ENCODE measurements at places on chromosomes 11 and 22.

DNA sequence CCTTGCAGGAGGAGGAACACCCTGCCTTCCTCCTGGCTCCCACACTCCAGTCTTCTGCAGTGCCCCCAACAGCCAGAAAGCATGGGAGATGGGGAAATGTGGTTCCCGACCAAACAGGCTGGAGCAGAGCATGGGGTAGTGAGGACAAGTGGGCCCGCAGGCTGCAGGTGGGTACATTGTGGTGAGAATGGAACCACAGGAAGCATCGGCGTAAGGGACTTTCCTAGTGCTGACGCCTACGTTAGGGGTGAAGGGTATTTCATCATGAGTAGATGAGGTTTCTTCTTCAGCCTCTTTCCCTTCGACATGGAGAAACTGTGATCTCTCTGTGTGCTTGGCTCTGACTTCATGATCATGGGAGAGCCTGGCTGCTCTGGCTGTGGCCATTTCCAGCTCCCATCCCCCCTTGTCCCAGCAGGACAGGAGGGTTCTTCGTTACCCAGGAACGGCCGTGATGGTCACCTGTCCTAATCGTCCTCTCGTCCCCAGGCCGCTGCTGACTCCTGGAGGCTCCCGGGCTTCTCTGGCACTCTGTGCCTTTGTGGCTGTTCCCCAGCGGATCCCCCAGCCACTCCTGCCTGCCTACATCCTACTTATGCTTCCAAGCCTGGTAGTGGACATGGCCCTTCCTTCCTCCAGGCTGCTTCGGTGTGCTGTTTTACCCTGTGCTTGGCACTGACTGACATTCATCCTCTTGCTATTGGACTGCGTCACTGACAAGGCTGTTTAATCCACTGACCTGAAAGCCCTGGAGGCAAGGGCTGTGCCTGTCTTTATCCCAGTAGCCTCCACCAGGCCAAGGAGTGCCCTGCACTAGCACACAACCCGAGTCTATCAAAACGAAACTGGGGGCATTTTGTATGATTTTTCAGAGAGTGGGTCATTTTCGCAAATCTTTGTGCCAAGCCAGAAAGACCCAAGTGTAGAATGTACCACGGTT lies 65.2 kb upstream of the CECR2 start:
- DNase-seq = no peak

DNA sequence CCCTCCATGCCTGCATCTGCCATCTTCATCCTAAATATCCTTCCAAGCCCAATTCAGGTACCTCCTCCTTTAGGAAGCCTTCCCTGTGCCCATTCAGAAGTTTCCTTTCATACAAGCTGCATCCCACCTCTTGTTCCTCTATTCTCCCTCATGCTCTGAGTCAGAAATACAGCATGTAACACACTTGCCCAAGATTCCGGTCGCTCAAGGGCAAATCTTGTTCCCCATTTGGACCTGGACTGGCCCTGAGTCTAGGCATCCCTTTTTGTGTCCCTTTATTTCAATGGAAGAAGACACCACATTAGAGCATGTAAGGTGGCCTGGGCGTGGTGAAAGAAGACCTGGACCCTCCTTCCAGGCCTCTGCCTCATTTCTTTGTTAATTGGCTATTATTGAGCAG lies 38.5 kb downstream of the RTL6 start:
- DNase-seq = no peak

DNA sequence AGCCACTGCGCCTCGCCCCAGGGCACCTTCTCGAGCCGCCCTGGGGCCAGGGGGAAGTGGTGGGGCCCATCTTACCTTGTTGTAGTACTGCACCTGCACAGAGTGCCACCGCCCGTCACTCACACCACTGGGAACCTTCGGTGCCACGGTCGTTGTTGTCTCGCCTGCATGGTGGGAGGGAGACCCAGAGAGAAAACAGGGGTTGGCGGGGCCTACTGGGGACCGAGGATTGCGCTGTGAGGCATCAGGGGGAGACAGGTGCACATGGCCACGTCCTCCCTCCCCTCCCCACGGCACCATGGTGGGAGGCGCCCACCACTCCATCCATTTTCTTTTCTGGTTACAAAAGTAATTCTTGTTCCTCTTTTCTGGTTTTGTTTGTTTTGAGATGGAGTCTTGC lies 97.8 kb downstream of the TRMU start:
- no peak for DNase-seq

DNA sequence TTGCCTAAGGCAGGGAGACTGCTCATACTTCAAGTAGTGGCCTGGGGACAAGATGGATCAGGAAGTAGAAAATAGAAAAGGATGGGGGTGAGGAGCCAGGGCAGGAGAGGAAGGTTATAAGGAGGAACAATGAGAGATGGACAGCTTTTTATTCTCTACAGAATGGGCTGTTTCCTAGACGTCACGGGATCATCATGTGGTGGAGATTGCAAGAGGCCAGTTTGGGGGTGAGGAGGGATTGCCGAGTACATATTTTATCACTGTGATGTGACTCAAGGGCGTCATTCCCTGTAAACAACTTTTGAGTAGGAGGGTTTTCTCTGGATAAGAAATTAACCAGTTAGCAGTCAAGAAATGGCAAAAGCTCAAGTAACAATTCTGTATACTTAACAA lies 406.3 kb downstream of the ETS1 start:
- no peak for DNase-seq

- DNase-seq = no peak
Measured at GRCh38 chr11:110857892-110858546, 145.8 kb upstream of the ARHGAP20 start.

DNA sequence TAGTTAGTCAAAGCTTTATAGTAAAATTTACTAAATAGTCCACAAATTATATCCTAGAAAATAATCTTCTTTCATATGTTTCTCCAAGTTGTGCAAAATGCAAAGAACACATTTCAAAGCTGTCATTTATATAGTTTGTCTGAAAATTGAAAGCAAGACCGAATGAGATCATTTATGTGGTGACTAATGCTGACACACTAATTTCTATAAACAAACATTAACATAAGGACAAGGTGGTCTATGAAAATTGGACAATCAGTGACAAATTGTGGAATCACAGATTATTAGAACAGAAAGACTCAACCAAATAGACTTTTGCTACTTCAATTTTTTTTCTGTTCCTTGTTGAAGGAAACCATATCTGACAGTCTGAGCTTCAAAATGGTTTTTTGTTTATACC lies 1056.1 kb downstream of the LRRC4C start:
- DNase-seq = no peak

- no peak for DNase-seq
Measured at GRCh38 chr22:37379085-37379484, 48.2 kb downstream of the ELFN2 start.

DNA sequence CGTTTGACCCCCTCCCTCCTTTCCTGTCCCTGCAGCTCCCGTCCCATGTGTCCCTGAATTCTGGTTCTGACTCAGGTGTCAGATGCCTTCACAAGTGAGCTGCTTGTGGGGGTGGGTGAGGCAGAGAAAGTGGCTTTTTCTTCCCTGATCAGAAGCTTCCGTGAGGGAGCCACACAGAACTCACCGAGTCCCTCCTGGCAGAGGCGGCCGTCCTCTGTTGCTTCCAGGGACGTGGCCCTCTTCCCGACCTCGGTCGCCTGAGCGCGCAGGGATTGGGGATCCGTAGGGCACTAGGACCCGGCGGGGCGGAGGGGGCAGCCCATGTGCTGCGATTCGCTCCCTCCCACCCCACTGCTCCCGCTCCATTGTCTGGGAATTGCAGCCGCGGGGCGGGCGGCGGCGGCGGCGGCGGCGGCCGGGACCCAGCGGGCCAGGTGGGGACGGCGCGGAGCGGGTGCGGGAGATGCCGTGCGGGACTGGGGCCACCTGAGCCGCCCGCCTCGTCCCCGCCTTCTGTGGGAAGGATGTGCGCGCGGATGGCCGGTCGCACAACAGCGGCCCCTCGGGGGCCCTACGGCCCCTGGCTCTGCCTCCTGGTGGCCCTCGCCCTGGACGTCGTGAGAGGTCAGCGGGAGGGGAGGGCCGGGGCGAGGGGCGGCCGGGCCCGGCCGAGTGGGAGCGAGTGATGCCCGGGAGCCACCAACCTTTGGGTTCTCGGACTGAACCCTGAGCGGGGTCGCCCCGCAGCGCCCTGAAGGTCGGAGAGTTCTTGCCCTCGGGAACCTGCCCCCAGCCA lies at the start of gene TMEM132A:
TMEM132A (plus strand) TSS at position 351 of the 796 bp plus-strand sequence; CDS start at position 525, 174 bp downstream.
- no peak for DNase-seq

DNA sequence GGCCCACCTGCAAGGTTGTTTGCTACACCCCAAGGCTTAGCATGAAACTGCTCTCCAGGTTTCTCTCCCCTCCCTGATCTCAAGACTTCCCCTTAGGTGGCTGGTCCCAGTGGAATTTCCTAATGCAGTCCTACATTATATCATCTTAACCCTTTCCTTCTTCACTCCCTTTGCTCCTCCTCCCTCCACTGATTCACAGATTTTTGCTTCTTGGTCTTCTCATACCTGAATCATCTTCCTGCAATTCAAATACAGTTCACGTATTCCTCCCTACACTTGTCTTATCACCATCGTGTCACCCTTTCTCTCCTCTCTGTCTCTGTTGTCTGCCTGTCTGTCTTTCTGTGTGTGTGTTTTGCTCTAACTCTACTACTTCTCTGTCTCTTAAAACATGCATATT lies 17.0 kb downstream of the MMP10 start:
- no peak for DNase-seq

DNA sequence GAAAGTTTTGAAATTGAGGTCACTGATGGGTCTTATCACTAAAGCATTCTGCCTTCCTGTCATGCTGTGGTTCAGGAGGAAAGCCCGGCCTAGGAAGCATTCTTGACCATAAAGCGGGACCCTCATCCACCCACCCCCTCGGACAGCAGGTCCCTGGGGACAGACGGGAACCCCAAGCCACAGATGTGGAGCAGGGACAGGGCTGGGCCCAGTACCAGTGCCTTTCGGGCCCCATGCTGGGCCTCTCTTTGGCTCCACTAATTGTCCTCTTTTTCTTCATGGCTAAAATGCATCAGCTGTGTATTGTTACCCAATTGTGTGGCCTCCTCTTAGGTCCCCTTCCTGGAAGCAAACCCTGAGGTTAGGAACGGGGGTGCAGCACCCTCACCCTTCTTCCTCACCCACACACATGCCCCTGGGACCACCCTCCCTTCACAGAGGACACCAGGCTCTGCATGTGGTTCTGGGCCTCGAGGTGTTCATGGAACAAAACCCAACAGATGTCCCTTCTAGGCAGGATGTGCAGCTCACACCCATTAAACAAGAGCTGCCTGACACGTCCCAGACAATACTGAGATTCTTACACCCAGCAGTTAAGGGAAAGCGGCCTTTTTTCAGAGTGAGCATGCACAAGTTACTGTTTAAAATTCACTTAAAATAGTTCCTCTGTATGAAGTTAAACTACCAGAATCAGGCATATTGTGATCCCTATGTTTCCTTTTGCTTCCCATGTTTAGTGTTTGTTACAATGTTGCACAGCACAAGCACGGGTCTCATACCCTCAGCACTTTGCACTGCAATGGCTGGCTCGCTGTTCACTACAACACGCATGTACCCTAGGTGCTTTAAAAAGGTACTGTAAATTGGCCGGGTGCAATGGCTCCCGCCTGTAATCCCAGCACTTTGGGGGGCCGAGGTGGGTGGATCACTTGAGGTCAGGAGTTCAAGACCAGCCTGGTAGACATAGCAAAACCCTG lies 807.6 kb downstream of the BRD1 start:
- DNase-seq = no peak
